Activated naive CD4-positive, alpha-beta T cell treated with Interleukin-2 at 50 U/mL for 16 hours (primary cell): ENCODE measurements at places on chromosomes 4 and X.

GRCh38 chr4:41189076-41189475 is 25.3 kb downstream of the APBB2 start:
- no peak for DNase-seq

DNA sequence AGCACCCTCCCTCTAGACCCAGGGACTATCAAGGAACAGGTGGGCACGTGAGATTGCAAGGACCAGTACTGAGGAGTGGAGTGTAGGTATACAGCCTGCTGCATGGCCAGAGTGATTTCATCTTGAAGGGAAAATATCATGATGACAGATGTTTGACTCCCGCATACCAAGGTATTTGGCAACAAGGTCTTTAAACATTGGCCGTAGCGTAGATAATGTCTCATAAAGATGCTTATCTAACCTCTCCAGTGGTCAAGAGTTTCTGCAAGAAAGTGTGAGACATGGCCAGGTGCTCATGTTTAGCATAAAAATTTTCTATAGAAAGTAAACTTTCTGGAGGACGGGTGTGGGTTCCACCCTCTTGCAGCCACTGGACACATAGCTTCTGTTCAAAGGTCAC is 18.7 kb upstream of the ZNF630 start:
- DNase-seq = no peak

- DNase-seq = peak; percentile 54
Observed at GRCh38 chrX:121308276-121308805, 260.9 kb downstream of the GLUD2 start.

GRCh38 chr4:56857601-56858309 is 36.3 kb upstream of the SPINK2 start:
- DNase-seq = no peak

- no peak for DNase-seq
Observed at GRCh38 chrX:107541244-107541643, 87.1 kb upstream of the PRPS1 start.

GRCh38 chr4:17934286-17934685 is 87.3 kb downstream of the LCORL start:
- DNase-seq = no peak

DNA sequence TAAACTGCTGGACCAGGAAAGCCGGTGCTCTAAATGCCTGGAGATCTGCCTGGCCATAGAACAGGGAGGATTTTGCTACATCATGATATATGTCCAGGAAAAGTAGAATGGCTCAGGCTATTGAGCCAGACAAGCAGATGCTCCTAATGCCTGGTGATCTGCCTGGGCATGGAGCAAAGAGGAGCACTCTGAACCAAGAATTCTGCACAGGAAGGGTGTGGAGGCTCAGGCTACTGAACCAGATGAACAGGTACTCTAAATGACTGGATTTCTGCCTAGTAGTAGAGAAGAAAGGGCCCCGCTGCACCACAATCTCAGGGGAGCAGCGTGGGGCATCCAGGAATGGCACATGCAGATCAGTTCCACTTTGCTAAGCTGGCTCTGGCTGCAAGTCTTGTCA is 607.9 kb downstream of the ANKRD50 start:
- DNase-seq = no peak

DNA sequence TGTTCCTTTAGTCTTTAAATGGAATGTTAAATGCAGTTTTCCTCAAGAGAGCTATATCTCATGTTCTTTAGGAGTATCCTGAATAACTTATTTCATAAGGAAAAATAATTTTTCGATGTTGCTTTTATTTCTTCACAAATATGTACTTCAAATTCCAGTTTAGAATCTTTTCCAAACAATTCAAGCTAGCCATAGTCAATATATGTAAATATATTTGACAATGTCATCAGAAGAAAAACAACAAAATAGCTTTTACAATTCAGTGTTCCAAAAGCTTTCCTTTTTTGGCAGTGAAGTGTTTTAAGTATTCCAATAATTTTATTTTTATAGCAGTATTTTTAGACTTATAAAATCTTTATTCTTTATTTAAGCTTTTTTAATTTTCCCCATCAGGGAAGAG is 1532.0 kb downstream of the PCDH18 start:
- no peak for DNase-seq

DNA sequence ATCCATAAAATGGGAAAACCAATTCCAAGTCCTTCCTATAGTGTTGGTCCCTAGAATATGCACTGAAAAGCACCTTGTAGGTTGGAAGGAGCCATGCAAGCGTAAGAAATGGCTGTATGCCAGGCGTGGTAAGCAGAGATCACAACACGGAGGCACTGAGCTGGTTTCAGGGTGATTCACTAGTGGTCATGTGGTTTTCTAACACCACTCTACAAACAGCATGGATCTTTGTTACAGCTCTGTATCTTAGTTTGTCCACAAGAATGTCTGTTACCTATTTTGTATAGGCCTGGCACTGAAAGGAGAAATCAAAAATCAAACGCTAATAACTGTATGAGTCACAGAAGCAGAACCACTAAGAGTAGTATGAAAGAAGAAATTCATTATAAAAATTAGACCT is 71.9 kb downstream of the MAGEB17 start:
- no peak for DNase-seq

DNA sequence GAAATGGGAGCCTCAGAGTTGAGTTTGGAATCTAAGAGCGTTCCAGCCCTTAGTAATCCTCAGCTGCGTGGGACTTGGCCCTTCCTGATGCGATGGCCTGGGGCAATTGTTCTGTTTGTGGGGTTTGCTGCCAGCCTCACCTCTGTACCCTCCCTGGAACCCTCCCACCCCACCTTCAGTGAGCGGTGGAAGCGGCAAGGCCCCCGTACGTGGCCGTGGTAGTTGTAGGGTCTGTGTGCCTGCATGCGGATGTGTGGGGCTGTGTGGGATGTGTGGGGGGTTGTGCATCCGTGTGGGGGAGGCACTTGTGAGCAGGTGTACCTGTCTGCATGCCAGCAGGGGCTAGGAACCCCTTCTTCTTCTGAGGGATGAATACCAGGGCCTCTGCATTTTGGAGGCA is 65.4 kb upstream of the ADRA2C start:
- no peak for DNase-seq

GRCh38 chr4:37946503-37947179 is 13.6 kb upstream of the PTTG2 start:
- DNase-seq = no peak

- DNase-seq = no peak
Observed at GRCh38 chrX:112768563-112768962, 72.1 kb downstream of the AMOT start.

- DNase-seq = no peak
Observed at GRCh38 chr4:15717657-15718416, 15.0 kb downstream of the BST1 start.

DNA sequence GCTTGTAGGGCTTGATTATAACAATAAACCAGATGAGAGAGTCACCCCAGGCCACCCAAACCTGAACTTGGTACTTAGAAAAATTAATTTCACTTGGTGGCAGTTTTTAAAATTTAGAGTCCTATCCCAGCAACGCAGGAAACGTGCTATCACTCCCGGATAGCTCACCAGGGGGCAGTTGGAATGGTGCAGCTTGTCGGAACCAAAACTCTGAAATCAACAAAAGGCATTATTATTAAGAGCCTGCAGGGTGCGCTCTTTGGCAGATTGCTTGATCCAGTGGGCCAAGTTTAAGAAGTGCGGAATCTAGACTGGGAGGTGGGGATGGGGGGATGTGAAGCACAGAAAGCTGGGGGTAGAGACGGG is 2.4 kb downstream of the FRAS1 start:
- DNase-seq = no peak

GRCh38 chr4:143586080-143586479 is 72.6 kb downstream of the SMARCA5 start:
- DNase-seq = no peak

DNA sequence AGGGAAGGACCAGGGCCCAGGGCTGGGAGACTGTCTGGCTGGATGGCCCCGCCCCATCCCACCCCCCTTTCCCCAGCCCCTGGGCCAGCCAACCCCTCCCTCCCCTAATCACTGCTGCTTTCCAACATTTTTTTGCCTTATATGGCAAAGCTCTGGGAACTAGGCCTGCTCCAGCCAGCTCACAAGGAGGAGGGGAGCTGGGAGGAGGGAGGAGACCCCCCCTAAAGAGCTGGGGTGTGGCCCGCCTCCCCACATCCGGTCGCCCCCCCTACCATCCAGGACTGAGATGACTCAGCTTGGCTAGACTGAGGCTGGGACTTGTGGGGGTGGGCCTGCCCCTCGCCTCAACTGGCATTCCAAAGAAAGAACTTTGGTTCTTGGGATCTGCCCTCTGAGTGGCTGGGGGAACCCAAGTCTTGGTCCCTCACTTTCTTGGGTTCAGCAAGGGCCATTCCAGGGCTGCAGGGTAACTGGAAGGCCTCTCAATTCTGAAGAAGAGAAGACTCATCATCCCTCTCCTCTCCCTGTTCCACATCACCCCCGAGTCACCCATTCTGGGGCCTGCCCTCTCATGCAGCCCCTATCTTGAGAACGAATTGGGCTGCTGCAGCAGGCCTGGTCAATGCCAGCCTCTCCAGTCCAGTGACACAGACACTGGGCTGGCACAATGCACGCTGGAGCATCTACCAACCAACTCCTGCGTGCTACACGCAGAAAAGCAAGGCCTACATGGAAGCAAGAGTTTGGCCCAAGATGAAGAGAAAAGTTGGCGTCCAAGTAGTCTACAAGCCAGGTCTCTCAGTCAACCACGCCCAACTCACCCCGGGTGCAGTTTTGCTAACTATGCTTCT is 4.8 kb downstream of the FLNA start:
- DNase-seq = peak; percentile 71

- no peak for DNase-seq
Observed at GRCh38 chr4:185524888-185525863, 10.1 kb downstream of the PDLIM3 start.

GRCh38 chrX:48956728-48957414 is 536 bp downstream of the OTUD5 start:
- DNase-seq = peak; percentile 69

GRCh38 chr4:32831104-32831503 is 2110.9 kb downstream of the PCDH7 start:
- no peak for DNase-seq

DNA sequence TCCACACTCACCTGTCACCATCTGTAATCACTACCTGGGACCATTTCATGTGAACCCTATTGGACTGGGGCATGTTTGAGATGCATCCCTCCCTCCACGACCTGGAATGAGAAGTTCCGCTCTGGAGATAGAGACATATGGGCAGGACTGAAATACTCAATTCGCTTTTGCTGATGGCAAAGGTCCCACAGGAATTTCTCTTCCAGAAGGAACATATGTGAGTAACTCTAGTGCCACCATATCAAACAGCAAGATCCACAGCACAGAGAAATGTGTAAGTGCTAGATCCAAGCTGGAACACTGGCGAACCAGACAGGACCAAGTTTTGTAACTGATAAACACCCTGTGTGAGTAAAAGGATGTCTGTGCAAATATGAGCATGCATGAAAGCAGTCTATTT is 43.9 kb downstream of the SEL1L3 start:
- DNase-seq = no peak

DNA sequence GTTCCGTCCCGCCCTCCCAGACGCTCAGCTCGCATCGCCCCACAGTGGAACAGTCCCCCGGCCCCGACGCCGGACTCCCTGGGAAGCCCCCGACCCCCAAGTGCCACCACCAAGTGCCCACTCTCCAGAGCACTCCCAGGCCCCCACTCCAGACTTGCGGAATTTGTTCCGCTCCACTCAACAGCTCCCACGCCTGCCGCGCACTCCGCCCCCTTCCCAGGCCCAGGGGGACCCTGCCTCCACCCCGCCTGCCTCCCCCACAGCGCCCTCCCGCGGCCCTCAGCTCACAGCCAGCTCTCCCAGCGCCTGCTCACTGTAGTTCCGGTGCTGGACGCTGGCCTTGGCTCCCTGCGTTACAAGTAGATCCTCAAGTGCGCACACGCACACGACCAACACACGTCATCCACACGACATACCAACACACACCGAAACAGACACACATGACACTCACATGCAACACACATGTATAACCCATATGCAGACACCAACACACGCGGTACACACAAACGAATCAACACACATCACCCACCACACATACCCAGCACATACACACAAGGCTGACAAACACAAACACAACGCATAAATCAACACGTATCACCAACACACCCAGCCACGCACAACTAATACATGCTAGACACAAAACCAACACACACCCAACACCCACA is 8.0 kb downstream of the MSX1 start:
- no peak for DNase-seq

DNA sequence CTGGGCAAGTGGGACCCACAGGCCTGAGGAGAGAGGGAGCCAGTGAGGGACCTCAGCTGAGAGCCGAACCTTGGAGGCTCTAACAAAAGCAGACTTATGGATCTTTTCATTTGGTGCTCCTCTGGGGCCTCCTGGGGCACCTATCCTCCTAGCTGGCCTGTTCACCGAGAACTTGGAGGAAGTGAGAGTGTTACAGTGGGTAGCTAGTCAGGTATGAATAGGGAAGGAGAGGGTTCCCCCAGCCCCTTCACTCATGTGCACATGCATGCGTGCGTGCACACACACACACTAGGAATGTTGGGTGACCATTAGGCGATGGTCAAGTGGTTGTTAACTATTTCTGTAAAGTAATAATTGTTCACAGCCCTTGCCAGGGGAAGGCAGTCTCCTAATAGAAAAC is 18.6 kb upstream of the TMEM185A start:
- no peak for DNase-seq

DNA sequence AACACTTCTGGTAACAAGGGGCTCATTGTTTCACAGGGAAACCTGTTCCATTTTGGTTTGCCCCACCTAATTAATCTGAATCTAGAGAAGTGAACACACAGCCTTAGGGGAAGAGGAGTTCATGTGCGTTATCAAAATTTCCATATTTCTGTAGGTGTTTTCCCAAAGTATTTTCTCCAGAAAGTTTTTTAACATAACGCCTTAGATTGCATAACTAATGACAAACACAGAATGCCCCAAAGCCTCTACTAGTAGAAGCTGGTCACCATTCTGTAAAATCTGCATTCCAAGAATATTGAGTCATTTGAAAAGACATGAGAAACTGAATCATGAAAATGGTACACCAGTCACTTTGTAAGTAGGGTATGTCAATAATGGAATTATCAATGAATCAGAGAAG is 41.1 kb downstream of the IL13RA2 start:
- no peak for DNase-seq

- no peak for DNase-seq
Observed at GRCh38 chr4:137540356-137540755, 8.1 kb upstream of the PCDH18 start.

DNA sequence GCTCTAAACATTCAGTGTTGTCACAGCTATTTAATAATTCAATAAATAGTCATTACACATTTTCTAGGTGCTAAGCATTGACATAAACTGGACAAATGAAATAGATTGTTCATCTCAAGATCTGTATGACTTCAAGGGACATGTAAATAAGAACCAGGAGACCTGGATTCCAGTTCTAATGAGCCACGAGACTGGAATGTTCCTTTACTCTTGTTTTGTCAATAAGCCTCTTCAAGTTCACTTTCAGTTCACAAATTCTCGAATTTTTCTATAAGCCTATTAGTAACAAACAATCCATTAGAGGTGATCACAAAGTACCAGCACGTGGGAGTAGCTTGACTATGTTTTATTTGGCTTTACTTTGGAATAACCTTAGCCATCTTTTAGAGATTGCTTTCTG is 514.0 kb upstream of the SMIM31 start:
- DNase-seq = no peak

GRCh38 chr4:26074712-26075430 is 160.9 kb downstream of the SMIM20 start:
- DNase-seq = peak; percentile 83

- DNase-seq = no peak
Observed at GRCh38 chr4:182091128-182091527, 152.1 kb upstream of the TENM3 start.

- no peak for DNase-seq
Observed at GRCh38 chrX:5648941-5649568, 579.6 kb downstream of the NLGN4X start.

GRCh38 chr4:116824172-116824571 is 261.2 kb downstream of the TRAM1L1 start:
- no peak for DNase-seq
